ENCODE measurements at places on chromosomes 6 and 20.

GRCh38 chr6:117531346-117531745 is 48.9 kb downstream of the DCBLD1 start:
- DNase-seq, result no peak

DNA sequence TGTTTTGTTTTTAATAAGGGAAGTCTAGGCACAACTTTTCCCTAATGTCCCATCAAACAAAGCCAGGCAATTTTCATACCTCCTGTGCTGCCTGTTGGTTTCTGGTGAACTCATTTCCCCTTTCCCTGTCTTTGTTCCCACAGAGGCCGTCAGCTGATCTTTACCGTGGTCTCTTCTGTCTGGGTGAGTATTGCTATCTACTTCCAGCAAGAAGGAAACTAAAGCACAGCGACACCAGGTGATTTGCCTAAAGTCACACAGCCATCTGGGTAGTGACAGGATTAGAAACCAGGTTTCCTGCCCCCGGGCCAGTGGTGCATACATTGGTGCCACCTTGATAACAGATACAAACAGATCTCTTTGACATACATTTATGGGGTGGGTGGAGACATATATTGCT is 59.6 kb downstream of the RAB44 start:
- no peak for DNase-seq

DNA sequence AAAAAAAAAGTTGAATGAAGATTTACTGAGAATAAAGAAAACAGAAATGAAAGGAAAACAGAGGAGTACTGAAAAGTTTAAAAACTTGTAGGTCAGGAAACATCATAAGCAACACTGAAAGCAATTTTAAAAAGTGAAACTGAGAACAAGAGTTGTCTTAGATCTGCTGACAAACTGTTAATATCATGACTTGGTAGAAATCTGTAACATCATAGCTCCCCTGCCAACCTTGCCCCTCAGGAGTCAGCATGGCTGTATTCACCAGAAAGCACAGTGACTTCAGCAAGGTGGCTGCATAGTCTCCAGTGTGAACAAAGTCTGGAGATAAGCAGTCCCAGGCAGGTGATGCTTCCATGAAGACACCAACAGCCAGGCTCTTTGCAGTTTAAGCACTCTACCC is 5.3 kb downstream of the NAA20 start:
- DNase-seq, result no peak

- DNase-seq, result no peak
Measured at GRCh38 chr6:170135821-170136471, 154.9 kb downstream of the DLL1 start.

- DNase-seq, result no peak
Measured at GRCh38 chr6:72217626-72218025, 331.3 kb downstream of the RIMS1 start.

DNA sequence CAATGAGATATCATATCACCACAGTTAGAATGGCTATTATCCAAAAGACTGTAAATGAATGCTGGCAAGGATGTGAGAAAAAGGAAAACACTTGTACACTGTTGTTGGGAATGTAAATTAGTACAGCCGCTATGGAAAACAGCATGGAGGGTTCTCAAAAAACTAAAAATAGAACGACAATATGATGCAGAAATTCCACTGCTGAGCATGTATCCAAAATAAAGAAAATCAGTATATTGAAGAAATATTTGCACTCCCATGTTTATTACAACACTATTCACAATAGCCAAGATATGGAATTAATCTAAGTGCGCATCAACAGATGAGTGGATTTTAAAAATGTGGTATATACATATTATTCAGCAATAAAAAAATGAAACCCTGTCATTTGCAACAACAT is 898.9 kb upstream of the MAN1A1 start:
- DNase-seq, result no peak

GRCh38 chr20:51627586-51627985 is 85.1 kb upstream of the NFATC2 start:
- no peak for DNase-seq

DNA sequence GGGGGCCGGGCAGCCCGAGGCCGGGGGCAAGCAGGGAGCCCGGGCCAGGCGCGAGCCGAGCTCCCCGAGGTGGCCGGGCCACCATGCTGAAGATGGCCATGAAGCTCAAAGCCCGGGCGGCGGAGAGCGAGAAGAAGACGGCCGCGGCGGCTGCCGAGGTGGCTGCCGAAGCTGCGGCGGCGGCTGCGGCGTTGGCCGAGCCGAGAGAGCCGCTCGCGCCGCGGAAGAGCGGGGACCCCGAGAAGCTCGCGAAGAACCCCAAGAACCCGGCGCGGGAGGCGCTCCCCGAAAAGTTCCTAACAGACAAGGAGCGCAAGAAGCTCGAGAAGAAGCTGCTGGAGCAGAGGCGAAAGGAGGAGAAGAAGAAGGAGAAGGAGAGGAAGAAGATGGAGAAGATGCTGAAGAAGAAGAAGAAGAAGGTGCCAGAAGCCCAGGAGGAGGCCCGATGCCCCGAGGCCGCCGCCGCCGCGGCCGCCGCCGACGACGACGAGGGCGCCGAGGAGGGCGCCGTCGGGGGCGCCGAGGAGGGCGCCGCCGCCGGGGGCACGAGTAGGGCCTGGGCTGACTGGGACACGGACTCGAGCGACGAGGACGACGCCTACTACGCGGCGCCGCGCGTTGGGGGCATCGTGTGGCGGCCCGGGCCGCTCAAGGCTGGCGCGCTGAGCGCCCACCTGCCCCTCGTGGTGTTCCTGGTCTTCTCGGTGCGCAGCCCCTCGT is 37.4 kb downstream of the GNAS start:
- no peak for DNase-seq

DNA sequence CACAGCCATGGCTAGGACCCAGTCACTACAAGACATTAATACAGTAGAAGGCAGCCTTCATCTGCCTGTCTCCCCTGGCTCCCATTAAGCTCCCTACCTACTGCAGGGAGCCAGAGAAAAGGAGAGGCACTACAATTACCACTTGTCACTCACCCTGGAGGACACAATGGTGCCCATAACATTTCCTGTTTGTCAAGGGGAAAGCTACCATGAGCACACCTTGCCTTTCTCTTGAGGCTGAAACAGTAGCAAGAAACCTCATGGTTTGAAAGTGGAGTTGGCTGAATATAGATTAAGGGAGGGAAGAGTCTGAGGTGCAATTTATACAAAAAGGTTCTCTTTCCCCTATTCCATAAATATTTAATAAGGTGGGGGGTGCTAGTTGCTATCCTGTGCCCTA is 27.9 kb downstream of the STK38 start:
- DNase-seq, result no peak

GRCh38 chr6:159929819-159930218 is 39.0 kb downstream of the MAS1 start:
- no peak for DNase-seq

DNA sequence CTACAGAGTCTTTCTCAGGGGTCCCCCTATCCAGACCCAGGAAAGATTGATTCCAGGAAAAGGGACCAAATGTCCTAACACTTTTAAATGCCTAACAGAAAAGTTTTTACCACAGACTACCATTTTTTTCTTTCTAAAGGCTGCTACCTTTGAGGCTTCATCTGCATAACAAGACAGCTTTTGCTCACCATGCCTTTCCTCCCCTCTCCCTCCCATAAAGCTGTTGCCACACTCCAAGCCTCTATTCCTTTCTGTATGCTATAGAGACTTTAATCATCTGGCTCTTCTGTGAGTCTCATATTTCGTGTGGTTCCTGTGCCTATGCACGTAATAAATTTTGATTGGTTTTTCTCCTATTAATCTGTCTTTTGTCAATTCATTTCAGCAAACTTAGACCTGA is 26.0 kb upstream of the LIN28B start:
- no peak for DNase-seq

DNA sequence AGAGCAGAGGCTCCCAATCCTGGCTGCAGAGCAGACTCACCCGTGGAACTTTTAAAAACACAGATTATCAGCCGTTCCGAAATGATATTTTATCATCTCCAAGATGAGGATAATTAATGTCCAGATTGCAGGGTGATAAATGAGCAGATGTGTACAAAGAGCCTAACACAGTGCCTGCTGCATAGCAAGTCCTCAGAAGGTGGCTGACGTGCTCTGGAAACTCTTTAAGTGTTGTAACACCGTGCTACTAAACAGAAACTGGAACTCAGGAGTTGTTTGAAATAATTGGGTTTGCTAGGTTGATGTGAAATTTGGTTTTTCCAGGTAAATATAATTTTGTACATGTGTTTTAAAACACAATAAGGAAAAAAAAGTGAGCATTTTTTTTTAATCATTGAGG is 118.0 kb downstream of the ARMC2 start:
- no peak for DNase-seq

DNA sequence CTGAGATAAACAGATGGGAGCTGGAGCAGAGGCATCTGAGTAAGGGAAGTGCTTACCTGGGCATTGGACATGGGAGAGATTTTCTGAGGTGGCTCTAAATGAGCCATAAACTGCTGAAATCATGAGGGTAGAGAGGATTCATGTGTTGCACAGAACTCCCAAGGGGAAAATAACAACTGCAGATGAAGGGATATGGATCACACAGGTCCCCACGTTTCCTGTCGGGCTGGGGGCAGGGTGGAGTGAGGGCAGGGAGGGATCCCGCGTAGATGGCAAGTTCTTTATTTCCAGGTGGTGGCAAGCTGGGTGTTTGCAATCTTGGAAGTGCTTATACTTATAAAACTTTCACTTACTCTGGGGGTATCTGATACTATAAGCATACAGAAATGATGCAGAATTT is 422.6 kb upstream of the FLRT3 start:
- DNase-seq, result no peak

DNA sequence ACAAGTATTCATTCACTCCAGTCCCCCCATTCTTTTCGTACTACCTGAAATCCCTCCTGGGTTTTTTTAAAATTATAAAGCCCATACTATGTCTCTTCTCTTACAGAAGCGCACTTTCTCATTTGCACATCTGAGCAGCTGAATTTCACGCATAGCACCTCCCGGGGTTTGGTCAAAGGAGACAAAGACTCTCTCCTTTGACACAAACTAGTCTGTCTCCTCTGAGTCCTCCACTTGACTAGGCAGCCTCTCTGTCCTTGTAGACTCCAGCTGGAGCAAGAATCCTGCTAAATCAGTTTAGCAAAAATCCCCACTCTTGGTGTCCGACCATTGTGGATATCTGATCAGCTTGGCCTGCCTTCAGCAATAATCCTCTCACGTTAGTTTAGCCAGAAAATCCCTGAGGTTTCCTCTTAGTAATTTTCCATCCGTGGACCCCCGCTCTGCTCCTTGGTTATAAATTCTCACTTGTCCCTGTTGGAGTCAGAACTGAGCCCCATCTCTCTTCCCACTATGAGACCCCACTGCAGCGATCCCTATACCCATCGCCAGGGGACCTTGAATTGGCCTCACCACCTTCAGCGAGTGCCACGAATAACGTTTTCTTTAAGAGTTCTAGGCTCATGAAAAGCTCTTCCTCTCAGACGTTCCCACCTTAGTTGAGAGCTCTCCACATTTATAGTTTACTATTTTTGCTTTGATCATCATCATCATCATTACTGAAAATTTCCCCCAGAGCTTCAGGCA is 29.0 kb downstream of the PDYN start:
- no peak for DNase-seq

DNA sequence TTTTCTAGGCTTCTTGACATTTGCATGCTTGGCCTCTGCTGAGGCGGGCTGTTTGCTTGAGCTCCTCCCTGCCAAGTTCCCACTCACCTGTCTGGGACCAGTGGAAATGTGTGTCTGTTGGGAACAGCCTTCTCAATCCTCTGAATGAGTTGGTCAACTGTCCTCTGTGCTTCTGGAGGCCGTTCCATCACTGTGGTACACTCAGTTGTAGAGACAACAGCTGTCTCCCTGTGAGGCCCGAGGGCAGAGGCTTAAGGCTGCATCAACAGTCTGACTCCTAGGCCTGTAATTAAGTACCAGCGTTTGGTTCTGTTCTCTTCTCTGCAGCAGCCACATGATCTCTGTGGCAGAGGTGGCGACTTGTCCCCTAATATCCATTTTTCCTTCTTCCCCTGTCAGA is 110.9 kb downstream of the CDC5L start:
- no peak for DNase-seq

DNA sequence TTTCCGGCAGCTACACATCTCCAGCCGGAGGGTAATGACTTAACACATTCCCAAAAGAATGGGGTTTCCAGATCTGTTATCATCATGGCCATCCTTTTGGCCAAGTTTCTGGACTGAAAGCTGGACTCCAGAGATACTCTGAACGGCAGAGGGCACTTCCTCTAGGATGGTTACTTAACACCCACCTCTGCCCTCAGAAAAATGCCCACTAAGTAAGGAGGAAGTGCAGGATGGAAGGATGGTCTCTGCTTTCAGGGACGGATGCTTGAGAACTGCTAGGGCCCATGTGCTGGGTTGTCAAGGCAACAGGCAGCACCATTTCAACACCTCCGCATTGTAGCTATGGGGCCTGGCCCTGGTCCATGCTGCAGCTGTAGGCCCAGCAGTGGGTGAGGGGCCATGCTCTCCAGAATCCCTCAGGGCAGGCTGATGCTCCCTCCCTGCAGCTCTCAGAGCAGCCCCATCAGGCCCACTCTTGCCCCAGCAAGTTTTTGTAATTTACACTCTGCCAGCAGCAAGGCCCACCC is 16.5 kb upstream of the TGM3 start:
- DNase-seq, result no peak

GRCh38 chr6:142087950-142088857 is 44.5 kb upstream of the GJE1 start:
- no peak for DNase-seq

DNA sequence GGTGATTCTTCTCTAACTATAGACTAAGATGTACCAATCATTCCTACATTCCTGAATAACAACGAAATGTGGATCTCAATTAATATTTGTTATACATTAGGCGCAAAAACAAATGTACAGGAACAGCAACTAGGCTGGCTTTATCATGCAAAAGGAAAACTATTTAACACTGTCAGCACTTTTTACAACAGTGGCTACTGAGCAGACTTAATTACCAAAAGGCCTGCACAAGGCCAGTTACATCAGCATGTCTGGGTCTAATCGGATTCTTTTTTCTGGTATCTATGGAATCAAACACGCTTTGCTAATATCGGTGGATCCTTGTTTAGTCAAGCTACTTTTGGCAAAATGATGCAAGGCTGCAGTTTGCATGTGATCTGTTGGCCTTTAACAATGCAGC is 176.5 kb downstream of the UBE3D start:
- no peak for DNase-seq

DNA sequence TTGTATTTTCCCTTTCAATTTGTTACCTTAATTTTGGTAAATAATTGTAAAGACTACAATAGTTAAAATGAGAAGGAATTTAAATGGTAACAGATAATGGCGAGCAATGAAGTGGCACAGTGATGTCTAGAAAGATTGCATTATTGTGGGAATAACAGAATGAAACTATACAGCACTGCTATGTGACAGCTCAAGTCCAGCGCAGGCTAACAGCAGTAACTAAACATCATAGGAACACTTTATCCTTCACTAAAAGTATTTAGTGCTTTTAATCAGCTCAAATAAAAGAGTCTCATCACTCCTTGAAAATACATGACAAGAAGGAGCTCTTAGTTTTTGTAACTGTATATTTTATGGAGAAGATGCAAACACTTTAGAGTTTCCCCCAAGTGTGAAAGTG is 190.8 kb downstream of the TENT5A start:
- no peak for DNase-seq

- no peak for DNase-seq
Measured at GRCh38 chr20:63736893-63737694, 630 bp downstream of the LIME1 start.
